ENCODE measurements at places on chromosomes 13 and 19.

GRCh38 chr19:5238700-5239099, 101.9 kb downstream of the PTPRS start:
- DNase-seq: no peak

DNA sequence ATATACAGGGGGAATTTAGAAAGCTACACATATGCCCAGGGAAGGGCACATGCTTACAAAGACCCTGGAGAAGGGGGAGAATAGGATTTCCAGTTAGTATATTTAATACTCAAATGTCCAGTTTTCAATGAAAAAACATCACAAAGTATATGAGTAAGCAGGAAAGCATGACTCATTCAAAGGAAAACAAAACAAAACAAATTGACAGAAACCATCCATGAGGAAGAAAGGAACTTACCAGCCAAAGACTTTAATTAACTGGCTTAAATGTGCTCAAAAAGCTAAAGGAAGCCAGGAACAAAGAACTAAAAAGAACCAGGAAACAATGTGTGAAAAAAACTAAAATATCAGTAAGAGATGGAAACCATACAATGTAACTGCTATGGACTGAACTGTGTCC, 716.2 kb upstream of the ARGLU1 start:
- DNase-seq: no peak

DNA sequence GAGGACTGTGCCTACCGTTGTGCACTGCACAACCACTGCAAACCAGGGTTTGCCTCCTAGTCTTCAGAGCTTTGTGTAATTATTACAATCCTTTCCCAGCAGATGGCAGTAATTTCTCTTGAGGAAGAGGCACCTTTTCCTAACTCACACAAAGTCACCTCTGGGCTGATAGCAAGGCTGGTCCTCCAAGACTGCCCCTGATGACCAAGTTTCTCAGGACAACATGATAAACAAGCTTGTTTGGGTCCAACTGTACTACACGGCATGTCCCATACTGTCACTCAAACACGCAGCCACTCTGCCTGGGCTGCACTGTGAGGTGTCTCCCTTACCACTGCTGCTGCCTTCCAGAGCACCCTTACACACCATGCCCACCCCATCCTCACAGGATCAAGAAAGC, 39.3 kb downstream of the RFXAP start:
- no peak for DNase-seq

GRCh38 chr13:112510987-112511685, 76.8 kb downstream of the TUBGCP3 start:
- DNase-seq: no peak

DNA sequence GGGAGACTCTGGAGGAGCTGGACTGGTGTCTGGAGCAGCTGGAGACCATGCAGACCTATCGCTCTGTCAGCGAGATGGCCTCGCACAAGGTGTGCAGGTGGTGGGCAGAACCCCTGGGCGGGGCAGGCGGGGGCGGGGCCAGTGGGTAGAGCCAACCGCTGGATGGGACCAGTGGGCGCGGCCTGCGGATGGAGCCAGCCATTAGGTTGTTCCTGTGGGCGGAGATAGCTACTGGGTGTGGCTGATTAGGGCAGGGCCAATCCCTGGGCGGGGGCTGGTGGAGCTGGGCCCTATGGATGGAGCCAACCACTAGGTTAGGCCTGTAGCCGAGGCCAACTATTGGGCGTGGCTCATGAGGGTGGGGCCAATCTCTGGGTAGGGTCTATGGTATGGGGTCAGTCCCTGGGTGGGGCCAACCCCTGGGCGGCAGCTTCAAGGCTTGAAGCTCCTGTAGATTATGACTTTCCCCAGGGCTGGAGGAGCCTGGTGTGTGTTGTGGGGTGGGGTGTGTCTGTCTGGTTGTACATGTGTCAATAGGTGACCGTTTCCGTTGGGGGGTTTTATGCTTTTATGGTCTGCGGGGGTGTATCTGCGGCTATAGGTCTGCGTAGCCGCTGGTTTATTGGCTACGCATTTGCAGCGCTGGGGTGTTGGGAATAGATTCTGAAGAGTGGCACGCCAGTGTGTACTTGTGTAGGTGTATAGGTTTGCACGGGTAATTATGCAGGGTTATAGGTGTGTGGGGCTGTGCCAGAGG, 30.7 kb downstream of the PDE4A start:
- DNase-seq: no peak

DNA sequence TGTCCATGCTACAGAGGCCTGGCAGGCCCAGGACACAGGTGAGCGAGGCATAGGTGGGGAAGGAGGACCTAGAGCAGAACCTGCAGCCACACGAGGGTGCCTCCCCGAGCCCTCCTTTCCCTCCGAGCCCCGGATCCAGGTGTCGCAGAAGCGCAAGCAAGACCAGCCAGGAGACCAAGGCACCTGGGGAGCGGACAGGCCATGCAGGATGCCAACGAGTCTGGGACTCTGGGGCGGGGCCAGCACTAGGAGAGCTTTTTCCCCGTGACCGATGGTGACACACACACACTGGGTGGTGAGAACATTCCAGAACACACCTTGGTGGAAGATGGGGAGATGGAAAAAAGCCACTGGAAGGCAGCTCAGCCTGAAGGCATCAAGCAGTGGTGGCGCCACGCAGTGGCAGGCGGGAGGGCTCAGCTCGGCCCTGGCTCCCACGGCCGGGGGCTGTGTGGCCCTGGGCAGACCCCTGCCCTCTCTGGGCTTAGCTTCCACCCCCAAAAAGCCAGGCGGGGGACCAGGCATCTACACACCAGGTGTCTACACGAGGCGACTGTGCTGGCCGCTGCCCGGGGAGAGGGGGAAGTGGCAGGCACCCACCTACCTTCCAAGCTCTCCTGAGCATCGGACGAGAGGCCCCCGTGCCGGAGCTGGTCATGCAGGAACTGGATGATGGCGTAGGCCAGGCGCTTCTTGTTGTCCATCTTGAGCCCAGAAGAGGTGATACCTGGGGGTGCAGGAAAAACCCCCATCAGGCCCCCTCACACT, 14.5 kb downstream of the SGTA start:
- DNase-seq: no peak

DNA sequence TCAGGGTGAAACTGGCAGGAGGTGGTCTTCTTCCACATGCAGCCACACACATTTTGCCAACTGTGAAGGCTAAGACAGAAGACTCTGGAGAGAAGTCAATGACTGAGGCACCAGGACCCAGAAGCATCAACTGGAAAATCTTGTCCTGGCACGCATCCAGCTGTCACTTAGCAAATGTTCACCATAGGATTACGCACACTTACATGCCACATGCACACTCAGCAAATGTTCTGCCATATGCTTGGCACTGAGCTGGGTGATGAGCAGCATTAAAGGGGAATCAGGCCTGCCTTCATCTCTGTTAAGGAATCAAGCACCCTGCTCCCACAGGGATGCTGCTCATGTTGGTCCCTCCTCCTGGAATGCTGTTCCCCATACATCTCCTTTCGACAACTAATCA, 5.1 kb downstream of the ZNF599 start:
- no peak for DNase-seq

- no peak for DNase-seq
Observed at GRCh38 chr13:98889419-98890085, 88.3 kb downstream of the DOCK9 start.

DNA sequence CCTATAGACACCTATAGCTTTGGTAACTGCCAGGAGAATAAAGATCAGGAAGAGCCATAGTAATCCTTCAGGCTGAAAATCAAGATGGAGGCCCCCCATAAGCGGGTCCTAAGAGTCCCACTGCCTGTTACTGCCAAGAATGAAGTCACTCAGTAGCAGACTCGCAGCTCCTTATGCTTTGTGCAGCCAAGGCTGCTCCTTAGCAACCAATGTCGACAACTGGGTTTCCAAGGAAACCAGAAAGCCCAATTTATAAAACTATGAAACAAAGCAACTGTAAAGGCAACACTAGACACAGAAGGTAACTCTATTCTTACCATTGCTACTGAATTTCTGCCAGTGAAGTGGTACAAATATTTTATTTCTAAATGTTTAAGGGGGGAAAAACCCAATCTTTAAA, 56.5 kb downstream of the DCLK1 start:
- DNase-seq: no peak

DNA sequence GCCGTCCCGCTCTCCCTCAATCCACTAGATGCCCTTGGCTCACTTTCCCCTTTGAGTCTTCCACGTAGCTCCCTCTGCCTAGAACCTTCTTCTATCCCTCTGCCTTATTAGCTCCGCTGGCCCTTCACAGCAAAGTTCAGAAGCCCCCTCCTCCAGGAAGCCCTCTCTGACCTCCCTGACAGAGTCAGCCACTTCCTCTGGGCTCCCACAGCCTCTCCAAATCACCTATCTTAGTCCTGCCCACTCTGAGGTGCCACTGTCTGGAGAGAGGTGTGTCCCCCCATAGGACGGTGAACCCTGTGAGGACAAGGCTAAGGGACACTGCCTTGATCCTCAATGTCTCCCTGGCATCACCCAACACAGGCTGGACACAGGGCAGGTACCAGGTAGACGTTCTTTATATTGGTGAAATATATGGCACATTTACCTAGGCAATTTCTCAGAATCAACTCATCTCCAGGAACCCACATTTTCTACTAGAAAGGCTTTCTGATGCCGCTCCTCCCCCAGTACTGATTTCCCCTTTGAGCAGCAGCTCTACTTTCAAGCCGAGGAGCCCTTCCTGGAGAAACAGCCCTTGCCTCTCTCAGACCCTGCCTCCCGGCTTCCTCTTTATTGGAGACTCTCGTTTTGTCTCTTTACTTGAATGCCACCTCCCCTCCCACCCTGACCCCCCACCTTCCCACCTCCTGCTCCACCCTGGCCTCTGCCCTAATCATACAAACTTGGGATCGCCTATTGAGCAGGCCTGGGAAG, 3.4 kb upstream of the TGFB1 start:
- DNase-seq: no peak

GRCh38 chr13:106178816-106179215, 356.6 kb downstream of the EFNB2 start:
- no peak for DNase-seq

GRCh38 chr13:59673286-59673685, 490.4 kb downstream of the DIAPH3 start:
- no peak for DNase-seq

- no peak for DNase-seq
Observed at GRCh38 chr13:73198991-73199411, 140.2 kb downstream of the KLF5 start.

- DNase-seq: no peak
Observed at GRCh38 chr13:50685491-50685890, 158.0 kb downstream of the DLEU7 start.

GRCh38 chr13:50353651-50354415, 338.6 kb downstream of the KCNRG start:
- DNase-seq: no peak

- DNase-seq: no peak
Observed at GRCh38 chr19:33734913-33735312, 61.8 kb upstream of the KCTD15 start.

GRCh38 chr19:29106346-29106885, 106.5 kb downstream of the UQCRFS1 start:
- DNase-seq: no peak

DNA sequence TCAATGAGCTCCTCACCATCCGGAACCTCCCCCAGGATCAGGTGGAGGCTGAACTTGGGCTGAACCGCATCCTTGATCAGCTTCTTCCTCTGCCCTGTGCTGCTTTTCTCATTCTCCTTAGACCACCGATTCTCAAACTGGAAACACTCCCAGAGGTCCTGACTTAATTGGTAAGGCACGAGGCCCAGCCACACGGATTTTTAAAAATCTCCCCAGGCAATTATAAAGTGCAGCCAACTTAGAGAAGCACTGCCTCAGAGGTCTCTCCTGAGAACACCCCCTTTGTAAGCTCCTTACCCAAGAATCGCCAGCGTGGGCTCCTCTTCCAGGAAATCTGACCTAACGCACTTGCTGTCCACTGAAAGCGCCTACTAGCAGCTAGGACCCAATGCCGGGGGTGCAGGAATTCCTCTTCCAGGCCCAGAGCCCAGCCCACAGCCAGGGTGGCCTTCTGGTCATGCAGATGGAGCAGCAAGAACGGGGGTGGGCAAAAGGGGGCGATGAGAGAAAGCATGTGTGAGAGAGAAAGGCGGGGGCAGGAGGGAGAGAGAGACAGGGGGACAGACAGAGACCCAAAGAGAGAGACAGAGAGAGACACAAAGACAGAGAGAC, 66.9 kb upstream of the CACNA1A start:
- DNase-seq: no peak

DNA sequence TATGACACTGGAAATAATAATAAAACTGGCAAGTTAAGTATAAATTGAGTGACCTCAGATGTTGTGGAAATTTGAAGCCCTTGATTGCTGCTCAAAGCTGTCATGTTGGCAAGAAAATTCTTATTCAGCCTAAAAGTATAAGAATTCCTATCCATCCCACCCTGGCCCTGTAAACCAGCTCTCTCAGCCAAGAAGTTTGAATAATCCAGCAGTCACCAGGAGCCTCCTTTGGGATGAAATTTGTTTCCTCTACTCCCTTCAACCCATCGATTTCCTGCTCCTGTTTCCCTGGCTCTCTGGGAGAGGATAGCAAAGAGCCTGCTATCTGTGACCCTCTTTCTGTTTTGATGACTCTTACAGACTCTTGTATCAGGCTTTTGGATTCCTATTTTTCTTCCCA, 169.3 kb downstream of the LHFPL6 start:
- no peak for DNase-seq

DNA sequence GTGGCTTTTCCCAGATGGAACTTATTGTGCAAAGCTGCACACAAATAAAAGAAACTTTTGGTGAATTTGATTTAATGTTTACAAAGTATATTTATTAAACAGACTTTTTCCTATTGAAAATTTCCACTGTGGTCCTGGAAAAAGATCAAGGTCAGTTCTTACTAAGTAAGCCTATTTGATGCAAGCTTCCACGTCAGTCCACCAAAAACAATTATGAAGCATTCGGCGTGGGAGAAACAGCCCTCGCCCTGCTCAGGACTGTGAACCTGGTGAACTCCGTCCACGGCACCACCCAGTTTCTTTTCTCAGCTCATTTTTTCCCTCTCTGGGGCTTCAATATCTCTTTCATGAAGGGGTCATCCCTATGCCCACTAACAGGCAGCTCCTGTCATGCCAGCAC, 149.8 kb downstream of the EFNB2 start:
- no peak for DNase-seq

- no peak for DNase-seq
Observed at GRCh38 chr13:39379118-39379517, 223.9 kb downstream of the LHFPL6 start.

GRCh38 chr19:11905928-11906327, 18.3 kb downstream of the ZNF69 start:
- DNase-seq: no peak

DNA sequence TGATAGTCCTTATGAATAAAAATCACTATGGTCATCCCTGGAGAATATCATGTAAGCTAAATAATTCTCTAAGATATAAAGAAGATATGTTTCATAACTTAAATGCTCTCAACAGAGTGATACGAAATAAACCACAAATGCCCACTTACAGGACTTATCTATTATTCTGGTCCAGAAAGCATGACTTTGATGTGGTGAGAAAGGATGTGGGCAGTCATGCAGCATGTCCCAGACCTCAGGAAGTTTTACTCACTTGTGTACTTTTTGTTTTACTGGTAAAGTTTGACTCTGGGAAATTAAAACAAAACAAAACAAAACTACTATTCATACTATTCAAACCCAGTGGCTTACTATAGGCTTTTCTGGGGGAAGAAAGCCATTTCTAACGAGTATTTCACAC, 483.2 kb upstream of the SLITRK6 start:
- no peak for DNase-seq

Measured in CD8-positive, alpha-beta memory T cell (primary cell).